ENCODE measurements at places on chromosomes 11 and 22.

DNA sequence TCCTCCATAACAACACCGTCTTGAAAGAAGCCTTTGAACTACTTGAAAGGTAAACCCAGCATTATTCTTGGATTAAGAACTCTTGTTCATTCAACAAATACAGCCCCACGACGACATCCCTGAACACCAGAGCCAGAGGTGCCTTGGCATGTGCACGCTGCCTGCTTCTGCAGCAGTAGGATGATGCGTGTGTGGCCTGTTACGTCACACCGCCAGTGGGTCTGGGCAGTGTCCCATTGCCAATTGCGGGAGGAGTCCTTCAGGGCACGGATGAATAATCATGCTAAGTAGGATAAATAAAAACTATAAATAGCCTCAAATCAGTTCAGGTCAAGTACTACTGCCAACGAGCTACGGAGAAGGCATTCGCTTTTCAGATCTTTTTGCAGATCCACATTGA lies 380.5 kb downstream of the SHANK2 start:
- DNase-seq = no peak
- H3K4me1 ChIP-seq = no peaks in the 10 kb centered on the region
- no peaks in the 10 kb centered on the region for H3K36me3 ChIP-seq
- no peak overlapping the region for H3K4me3 ChIP-seq
- H3K27me3 ChIP-seq = peaks cover 29% of the 10 kb centered on the region
- H3K27ac ChIP-seq = no peak overlapping the region

DNA sequence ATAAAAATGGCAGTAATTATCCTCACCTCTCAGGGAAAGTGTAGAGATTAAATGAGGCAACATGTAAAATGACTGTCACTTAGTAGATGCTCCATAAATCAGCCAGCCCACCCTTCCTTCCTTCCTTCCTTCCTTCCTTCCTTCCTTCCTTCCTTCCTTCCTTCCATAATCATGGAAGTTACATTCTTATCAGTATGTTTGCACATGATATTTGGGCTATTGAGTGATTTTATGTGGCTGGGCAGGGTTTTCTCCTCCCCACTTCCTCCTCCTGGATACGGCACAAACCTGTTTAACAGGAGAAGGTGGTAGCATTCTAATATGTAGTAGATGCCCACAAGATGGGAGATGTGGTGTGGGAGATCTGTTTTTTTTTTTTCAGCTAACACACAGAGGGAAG lies 11.9 kb downstream of the LYVE1 start:
- H3K4me3 ChIP-seq = no peak overlapping the region
- H3K27me3 ChIP-seq = no peaks in the 10 kb centered on the region
- H3K27ac ChIP-seq = no peak overlapping the region
- no peak for DNase-seq
- no peaks in the 10 kb centered on the region for H3K36me3 ChIP-seq

DNA sequence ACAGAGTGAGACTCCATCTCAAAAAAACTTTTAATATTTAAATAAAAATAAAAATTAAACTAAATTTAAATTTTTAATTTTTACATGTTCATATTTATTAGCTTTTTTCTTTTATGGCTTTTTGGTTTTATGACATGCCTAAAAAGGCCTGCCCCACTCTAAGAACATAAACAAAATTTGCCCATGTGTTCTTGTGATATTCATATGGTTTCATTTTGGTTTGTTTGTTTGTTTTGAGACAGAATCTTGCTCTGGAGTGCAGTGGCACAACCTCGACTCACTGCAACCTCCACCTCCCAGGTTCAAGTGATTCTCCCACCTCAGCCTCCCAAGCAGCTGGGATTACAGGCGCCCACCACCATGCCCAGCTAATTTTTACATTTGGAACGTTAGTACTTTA lies 27.7 kb downstream of the SUSD2 start:
- H3K27me3 ChIP-seq = no peaks in the 10 kb centered on the region
- no peaks in the 10 kb centered on the region for H3K36me3 ChIP-seq
- DNase-seq = no peak
- no peak overlapping the region for H3K4me3 ChIP-seq
- H3K4me1 ChIP-seq = peaks cover 16% of the 10 kb centered on the region
- no peak overlapping the region for H3K27ac ChIP-seq

GRCh38 chr11:93054279-93054678 lies 84.8 kb downstream of the MTNR1B start:
- H3K4me1 ChIP-seq = no peaks in the 10 kb centered on the region
- DNase-seq = no peak
- no peaks in the 10 kb centered on the region for H3K27me3 ChIP-seq

- H3K4me1 ChIP-seq = no peaks in the 10 kb centered on the region
Observed at GRCh38 chr11:8531982-8532381, 62.0 kb downstream of the STK33 start.

GRCh38 chr11:13043912-13044628 lies 35.0 kb downstream of the RASSF10 start:
- peaks cover 2% of the 10 kb centered on the region for H3K27me3 ChIP-seq
- H3K4me1 ChIP-seq = no peaks in the 10 kb centered on the region
- DNase-seq = no peak
- H3K4me3 ChIP-seq = no peak overlapping the region
- no peaks in the 10 kb centered on the region for H3K36me3 ChIP-seq

DNA sequence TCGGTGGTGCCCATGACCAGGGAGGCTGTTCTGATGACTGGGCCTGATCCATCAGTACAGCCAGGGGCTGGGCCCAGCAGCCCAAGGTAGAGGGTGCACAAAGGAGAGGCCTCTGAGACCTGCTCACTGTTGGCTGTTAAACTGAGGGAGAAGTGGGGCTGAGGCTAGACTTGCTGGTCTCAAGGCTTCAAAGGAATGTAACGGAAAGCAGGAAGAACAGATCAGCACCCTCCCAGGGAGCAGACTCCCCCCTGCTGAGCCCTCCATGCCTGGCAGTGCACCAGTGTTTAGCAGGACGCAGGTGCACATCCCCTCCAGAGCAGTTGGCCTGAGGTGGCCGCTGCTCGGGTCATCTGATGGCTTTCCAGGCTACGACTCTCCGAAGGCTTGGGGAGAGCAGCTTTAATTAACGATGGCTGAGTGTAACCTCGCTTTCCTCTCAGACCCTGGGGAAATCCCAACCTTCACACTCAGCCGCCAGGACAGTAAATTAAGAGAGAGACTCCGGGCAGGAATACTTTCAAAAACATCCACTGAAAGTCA lies 255.7 kb upstream of the NARS2 start:
- peaks cover 4% of the 10 kb centered on the region for H3K27me3 ChIP-seq
- H3K36me3 ChIP-seq = no peaks in the 10 kb centered on the region
- H3K27ac ChIP-seq = no peak overlapping the region
- no peaks in the 10 kb centered on the region for H3K4me1 ChIP-seq
- no peak overlapping the region for H3K4me3 ChIP-seq

- no peaks in the 10 kb centered on the region for H3K4me1 ChIP-seq
- DNase-seq = no peak
- H3K27me3 ChIP-seq = no peaks in the 10 kb centered on the region
- no peak overlapping the region for H3K27ac ChIP-seq
- H3K36me3 ChIP-seq = no peaks in the 10 kb centered on the region
Observed at GRCh38 chr11:109940816-109941215, 152.4 kb upstream of the ZC3H12C start.

DNA sequence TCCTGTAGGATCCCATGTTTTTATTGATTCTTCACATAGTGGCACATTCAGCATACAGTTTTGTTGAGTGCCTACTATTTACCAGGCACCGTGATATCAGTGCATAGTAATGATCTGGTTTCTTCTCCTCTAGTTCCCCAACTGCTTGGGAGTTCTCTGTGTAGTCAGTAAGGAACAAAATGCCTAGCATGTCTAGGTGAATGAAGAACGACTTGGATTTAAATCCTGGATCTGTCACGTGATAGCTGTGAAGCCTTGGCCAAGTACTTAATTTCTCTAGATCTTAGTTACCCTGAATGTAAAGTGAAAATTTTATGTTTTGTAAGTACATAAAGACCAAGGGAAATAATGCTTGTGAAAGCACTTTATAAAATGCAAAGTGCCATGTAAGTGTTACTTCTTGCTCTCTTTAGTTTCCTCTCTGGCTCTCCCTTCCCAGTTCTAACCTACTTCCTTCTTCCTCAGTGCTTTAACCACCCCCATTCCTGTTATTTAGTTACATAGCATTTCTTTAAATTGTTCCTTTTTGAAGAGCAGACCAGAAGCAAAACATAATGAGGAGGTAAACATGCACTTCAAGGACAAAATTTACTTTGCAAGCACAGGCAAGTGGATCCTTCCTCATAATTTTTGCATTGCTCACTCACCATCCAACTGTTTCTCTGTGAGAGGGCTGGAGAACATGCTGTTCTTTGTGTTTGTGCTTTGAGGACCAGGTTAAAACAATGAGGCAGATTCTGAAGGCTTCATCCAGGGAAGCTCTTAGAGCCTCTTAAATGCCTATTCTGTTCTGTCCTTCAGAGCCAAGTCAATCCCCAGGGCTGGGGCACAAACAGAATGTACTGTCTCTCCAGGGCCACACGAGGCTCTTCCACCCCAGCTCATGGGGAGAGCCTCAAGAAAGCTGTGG lies 353.9 kb upstream of the TENM4 start:
- no peaks in the 10 kb centered on the region for H3K4me1 ChIP-seq
- H3K36me3 ChIP-seq = no peaks in the 10 kb centered on the region
- DNase-seq = no peak

GRCh38 chr11:13104619-13105236 lies 95.6 kb downstream of the RASSF10 start:
- H3K4me3 ChIP-seq = peak overlapping the region; percentile 17
- H3K4me1 ChIP-seq = peaks cover 5% of the 10 kb centered on the region
- no peak for DNase-seq
- no peaks in the 10 kb centered on the region for H3K36me3 ChIP-seq

GRCh38 chr11:18320617-18321016 lies 1.3 kb downstream of the HPS5 start:
- no peaks in the 10 kb centered on the region for H3K36me3 ChIP-seq
- H3K27me3 ChIP-seq = no peaks in the 10 kb centered on the region
- H3K27ac ChIP-seq = no peak overlapping the region
- no peak for DNase-seq
- H3K4me3 ChIP-seq = no peak overlapping the region
- peaks cover 42% of the 10 kb centered on the region for H3K4me1 ChIP-seq

GRCh38 chr22:32378707-32379272 lies 21.1 kb downstream of the RFPL3 start:
- peak; percentile 27 for DNase-seq
- H3K4me3 ChIP-seq = no peak overlapping the region
- H3K36me3 ChIP-seq = no peaks in the 10 kb centered on the region
- H3K4me1 ChIP-seq = no peaks in the 10 kb centered on the region
- H3K27me3 ChIP-seq = no peaks in the 10 kb centered on the region

DNA sequence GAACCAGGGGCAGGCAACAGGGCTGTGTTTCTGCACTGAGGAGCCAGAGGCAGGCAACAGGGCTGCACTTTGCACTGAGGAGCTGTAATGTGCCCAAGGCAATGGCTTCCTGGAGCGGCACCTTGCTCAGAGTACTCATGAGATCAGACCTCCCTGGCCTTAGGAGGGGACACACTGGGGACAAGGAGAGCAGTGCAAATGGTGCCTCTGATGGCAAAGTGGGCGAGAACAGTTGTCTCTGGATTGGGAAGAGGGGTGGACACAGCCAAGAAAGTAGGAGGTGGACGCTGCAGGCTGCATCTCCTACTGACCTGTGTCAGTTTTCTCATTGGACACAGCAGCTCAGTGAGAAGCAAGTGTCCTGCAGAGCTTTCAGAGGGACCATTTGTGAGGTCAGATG lies 1443.3 kb downstream of the TBC1D22A start:
- no peak overlapping the region for H3K27ac ChIP-seq
- DNase-seq = no peak
- H3K27me3 ChIP-seq = no peaks in the 10 kb centered on the region
- H3K36me3 ChIP-seq = no peaks in the 10 kb centered on the region

DNA sequence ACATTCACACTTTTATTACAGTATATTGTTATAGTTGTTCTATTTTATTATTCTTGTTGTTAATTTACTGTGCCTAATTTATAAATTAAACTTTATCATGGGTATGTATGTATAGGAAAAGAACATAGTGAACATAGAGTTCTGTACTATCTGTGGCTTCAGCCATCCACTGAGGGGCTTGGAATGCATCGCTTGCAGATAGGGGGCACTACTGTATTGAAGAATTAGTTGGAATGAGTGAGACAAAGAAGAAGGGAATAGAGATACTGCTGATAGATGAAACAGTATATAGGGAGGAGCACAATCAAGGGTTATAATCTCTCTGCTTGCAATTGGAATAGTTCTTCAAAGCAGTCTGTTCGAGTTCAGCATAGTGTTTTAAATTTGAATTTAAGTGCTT lies 432.2 kb downstream of the RAB38 start:
- no peak for DNase-seq
- H3K36me3 ChIP-seq = no peaks in the 10 kb centered on the region

DNA sequence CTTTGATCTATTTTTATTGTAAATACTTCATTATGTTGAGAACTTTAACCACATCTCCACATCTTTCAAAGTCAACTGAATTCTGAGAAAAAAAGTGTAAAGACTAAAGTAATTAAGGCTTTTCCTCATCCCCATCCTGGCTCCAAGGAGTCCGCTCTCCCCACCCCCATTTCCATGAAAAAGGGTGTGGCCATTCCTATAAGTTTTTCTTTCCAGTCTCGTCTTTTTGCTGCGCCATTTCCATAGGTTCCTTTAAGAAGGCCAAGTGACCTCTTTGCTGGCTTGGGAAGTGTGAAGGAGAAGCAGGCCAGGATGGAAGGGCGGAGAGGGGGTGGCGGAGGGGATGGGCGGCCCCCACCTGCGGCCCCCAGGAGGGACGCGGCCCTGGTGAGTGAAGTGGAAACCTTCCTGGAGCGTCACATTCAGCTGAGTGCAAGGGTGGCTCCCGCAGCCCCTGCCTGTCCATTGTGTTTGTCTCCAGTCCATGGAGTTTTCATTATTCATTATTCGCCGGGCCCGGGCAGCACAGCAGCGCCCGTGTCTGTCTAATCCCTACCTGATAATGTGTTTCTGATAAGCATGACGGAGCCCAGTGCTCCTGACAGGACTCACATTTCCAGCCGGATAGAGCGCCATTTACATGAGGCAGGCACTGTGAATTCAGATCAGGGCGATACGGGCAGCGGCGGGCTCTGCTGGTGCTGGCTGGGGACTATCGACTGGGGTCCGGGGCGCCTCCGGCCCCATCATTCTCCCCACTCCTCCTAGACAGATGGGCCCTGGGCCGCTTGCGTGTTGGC lies 739.8 kb downstream of the OPCML start:
- H3K27me3 ChIP-seq = no peaks in the 10 kb centered on the region
- no peak overlapping the region for H3K27ac ChIP-seq
- H3K4me1 ChIP-seq = no peaks in the 10 kb centered on the region
- no peak overlapping the region for H3K4me3 ChIP-seq

Data from common myeloid progenitor, CD34-positive (primary cell).